ENCODE measurements at places on chromosomes 12 and 14.

DNA sequence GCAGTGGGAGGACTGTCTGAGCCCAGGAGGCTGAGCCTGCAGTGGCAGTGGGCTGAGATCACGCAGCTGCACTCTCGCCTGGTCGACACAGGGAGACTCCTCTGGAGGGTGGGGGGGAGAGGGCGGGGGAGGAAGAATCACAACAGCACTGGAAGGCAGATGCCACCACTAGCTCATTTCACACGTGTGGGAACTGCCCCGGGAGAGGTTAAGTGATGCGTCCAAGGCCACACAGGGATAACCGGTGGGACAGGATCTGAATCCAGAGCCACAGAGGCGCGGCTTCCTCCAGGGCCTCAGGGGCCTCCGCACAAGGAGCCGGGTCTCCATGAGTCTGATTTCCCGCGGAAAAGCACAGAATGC is 20.8 kb downstream of the STX2 start:
- DNase-seq: no peak

DNA sequence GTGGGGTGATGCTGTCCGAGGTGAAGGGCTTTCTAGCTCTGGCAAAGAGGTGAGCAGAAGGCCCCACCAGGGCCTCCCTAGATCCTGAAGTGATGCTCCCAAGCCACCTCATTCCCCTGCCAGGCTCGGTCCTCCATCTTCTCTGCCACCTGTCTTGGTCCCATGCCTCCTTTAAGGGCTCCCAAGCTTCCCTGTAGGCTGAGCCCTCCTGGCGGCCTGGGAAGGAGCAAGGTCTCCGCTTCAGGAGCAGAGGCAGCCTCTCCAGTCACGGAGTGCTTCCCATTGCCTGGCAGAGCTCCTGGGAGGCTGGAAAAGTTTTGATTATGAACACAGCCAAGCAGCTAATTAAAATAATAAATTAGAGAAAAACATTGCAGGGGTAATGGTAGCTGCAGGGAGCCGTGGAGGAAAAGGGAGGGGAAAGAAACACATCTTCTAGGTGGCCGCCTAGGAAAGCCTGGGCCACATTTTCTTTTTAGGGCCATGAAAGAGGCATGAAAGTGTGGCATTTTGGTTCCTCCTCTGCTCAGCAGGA is 160.0 kb upstream of the PRMT8 start:
- DNase-seq: no peak

GRCh38 chr14:43165651-43166050 is 1341.4 kb downstream of the FSCB start:
- DNase-seq: no peak

DNA sequence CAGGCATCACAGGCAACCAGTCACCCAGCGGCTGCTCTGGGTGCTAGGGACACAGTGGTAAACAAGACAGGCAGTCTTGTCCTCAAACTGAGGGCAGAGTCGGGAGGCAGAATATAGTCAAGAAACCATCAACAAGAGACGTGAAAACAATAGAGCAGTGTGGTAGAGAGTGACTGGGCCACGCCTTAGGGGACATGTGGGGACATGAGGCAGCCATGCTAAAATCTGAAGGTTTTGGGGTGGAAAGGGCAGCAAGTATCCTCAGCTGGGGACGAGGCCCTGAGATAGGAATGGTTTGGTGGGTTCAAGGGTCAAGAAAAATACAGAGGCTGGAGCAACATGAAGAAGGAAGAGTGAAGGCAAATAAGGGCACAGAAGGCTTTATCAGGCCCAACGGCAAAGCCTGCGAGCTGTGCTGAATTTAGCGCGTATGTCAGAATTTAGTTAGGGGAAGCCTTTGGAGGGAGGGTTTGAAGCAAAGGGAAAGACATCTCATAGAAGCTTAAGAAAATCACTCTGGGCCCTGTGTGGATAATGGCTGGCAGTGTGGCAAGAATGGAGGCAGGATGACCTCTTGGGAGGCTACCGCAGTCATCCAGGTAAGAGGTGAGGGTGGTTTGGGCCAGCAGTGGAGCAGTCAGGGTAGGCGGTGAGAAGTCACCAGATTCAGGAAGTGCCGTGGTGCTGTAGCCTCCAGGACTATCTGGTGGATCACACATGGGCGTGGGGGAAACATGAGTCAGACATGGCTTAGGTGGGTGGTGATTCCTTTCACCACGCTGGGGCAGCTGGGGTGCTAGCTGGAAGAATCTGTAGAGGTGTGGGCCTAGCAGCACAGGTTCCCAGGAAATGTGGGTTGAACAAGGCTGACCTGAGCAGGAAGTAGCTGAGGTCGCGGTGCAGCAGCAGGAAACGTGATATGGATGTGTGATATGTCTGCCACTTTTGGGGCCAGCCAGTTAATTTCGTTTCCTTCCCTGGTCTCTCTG is 3.0 kb downstream of the EVL start:
- peak; percentile 94 for DNase-seq

DNA sequence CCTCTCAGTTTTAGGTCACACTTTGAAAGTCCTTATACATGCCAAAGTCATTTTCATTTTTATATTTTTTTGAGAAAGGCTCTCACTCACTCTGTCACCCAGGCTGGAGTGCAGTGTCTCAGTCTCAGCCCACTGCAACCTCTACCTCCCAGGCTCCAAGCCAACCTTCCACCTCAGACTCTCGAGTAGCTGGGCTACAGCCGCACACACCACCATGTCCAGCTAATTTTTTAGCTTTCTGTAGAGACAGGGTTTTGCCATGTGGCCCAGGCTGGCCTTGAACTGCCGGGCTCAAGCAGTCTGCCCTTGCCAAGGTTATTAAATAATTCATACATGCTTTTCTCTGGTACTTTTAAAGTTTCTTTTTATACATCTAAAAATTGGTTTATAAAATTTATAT is 166.0 kb downstream of the ERC1 start:
- no peak for DNase-seq

GRCh38 chr14:59190372-59190771 is 1.9 kb downstream of the DAAM1 start:
- no peak for DNase-seq

- peak; percentile 46 for DNase-seq
Measured at GRCh38 chr12:121513464-121514183, 67.2 kb downstream of the KDM2B start.

DNA sequence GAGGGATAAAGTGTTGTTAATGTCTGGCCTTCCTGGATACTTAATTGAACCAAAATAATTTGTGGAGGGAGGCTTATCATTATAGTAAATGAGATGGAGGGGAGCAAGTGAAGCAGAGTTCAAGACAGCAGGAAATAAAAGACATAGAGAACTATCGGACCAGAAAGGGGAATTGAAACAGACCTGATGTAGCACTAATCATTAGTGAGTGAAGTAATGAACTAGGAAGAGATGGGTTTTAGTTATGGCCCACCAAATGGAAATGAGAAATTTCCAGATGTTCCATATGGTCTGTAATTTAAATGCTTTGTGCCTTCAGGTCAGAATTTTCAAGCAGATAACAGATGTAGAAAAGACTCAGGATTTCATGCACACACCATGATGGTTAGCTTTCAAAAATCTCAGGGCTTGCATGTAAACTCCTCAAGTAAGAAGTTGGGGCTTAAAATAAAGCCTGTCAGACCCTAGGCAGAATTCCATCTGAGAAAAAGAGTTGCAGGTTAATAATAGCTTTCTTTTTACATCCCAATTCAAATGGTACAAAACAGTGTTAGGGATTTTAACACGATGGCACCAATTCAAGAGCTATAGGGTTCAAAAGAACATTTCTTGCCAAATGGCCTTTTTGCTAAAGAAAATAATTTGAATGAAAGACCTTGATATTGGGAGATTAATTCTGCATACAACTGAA is 355.8 kb downstream of the FSCB start:
- DNase-seq: no peak

DNA sequence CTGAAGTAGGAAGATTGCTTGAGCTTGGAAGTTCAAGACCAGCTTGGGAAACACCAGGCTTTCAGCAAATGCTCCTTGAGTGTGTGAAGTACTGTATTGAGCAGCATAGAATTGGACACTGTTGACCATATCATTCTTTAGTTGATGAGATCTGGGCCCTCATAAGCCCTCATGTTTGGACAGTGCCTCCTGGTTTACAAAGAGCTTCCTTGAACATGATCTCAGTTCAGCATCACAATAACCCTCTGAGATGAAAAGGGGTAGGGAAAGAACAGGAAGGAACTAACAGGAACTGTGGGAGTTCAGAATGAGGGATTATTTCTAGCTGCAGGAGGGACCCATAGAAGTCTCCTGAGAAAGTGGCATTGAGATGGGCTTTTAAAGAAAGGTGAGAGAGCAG is 153.2 kb downstream of the C12orf75 start:
- DNase-seq: no peak

DNA sequence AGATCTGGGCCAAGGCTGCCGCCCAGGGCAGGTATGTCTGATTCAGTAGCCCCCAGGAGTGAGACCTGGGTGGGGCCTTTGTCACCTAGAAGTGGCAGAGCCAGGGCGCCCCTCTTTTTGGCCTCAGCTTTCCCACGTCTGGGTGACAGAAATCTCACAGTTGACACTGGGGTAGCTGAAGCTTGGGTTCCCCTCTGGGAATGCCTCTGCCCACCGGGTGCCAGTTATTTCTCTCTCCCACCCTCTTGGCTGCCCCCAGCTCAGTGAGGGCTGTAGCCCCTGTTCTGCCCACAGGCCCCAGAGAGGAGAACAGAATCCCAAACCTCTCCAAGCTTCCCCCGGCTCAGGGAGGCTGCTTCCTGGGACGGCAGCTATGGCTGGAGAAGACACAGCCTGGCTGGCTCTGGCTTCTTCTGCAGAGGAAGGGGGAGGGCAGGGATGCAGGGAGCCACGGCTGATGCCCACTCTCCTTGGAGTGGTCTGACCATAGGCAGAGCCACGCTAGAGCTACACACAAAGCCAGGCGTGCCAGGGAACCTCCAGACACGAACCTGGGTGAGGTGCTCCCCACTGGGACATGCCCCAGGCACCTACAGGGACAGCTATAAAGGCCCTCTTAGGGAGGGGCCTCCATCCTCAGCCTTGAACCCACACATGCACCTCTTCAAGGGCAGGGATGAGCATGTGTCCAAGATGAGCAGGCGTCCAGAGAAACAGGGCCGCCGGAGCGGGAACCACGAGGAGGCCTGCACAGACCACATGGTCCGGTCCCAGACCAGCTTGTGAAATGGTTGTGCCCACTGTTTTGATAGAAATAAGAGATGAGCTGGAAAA is 51.7 kb downstream of the BEGAIN start:
- peak; percentile 0 for DNase-seq

DNA sequence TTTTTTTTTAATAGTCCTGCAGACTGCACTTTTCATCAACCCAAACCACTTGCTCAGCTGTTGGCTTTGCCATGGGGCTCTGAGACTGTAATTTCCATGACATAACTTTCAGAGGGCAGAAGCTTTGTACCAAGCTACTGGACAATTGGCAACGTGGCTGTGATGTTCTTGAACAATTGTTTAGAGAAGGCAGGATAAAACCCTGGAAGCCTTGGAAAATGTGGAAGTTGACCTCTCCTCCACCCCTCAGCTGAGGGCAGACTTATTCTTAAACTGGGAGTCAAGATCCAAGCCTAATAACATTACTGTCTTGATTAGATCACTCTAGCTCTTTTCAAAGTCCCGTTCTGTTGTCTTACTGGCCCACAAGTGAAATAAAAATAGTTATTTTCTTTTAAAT is 2.2 kb downstream of the OR4E1 start:
- no peak for DNase-seq

DNA sequence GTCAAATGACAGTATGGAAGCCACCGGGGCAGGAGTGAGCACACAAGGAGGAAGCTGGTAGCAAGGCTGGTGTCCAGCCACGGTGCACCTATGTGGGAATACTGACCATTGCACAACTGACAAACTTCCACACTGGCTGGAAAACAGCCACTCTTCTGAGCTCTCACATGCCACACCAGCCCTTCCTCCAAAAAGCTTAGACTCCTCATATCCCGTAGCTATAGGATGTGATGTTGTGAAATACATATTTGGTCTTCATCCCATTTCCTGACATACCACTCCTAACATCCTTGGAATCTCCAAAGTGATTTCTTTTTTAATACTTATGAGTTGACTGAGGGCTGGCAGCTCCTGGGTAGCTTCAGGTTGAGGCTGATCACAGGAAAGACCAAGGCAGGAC is 103.6 kb downstream of the NTF3 start:
- no peak for DNase-seq
